Foreskin keratinocyte (primary cell): ENCODE measurements at places on chromosomes 4 and X. TPM values are rescaled to one million over a fixed set of nuclear protein-coding genes. Genes with fewer than 3 reads are reported as not detected.

SPATA4 gene
- 0.09 and 0.12 TPM in 2 replicates for polyA plus RNA-seq

GPC4 gene
- polyA plus RNA-seq, result 1.3 and 3.9 TPM in 2 replicates

RAPGEF2 gene
- polyA plus RNA-seq, result 1.8 TPM in 2 replicates

INTS12 gene
- polyA plus RNA-seq, result 19.1 and 20.0 TPM in 2 replicates

GAGE12E gene
- not detected in 2 replicates for polyA plus RNA-seq

PPEF2 gene
- not detected in 2 replicates for polyA plus RNA-seq

MAGEA4 gene
- not detected in 2 replicates for polyA plus RNA-seq

RASL11B gene
- 1.5 and 2.0 TPM in 2 replicates for polyA plus RNA-seq

ERVMER34-1 gene
- polyA plus RNA-seq, result 5.3 and 7.5 TPM in 2 replicates

GLRB gene
- polyA plus RNA-seq, result 0.41 and 0.77 TPM in 2 replicates

XAGE2 gene
- polyA plus RNA-seq, result not detected in 2 replicates

STBD1 gene
- polyA plus RNA-seq, result 0.49 and 0.99 TPM in 2 replicates

NXF2 gene
- not detected in 2 replicates for polyA plus RNA-seq

GABRE gene
- polyA plus RNA-seq, result 3.9 and 4.4 TPM in 2 replicates

HOPX gene
- polyA plus RNA-seq, result 5.1 and 8.8 TPM in 2 replicates

ADH1C gene
- not detected in 2 replicates for polyA plus RNA-seq

CYSLTR1 gene
- polyA plus RNA-seq, result not detected in 2 replicates

TRAM1L1 gene
- 0.67 and 0.74 TPM in 2 replicates for polyA plus RNA-seq

JCHAIN gene
- not detected in 2 replicates for polyA plus RNA-seq

ZAR1 gene
- not detected in 2 replicates for polyA plus RNA-seq

NR3C2 gene
- polyA plus RNA-seq, result 0.03 and 0.04 TPM in 2 replicates

C1GALT1C1 gene
- 9.9 and 12.2 TPM in 2 replicates for polyA plus RNA-seq

CPLX1 gene
- 0.03 and 0.06 TPM in 2 replicates for polyA plus RNA-seq

XKRX gene
- polyA plus RNA-seq, result 0.03 and 0.06 TPM in 2 replicates

TAF7L gene
- polyA plus RNA-seq, result 0.06 TPM in 1 of 2 replicates, not detected in the other

MECP2 gene
- polyA plus RNA-seq, result 16.3 and 18.7 TPM in 2 replicates

MXRA5 gene
- 0.96 and 1.3 TPM in 2 replicates for polyA plus RNA-seq

VCX2 gene
- not detected in 2 replicates for polyA plus RNA-seq

SHOX gene
- not detected in 2 replicates for polyA plus RNA-seq

PLA2G12A gene
- polyA plus RNA-seq, result 32.6 and 45.7 TPM in 2 replicates
